Spinal cord (tissue), 10 donors: ENCODE measurements at places on chromosomes 2 and 18. TPM values are rescaled to one million over a fixed set of nuclear protein-coding genes. Genes with fewer than 3 reads are reported as not detected.

The RND3 gene
- 41.3 TPM for polyA plus RNA-seq

The WIPF1 gene
- 22.5 TPM for polyA plus RNA-seq

The NT5C1B gene
- 0.42 TPM for polyA plus RNA-seq

The FBXO15 gene
- 6.4 TPM for polyA plus RNA-seq

The PHOSPHO2 gene
- polyA plus RNA-seq: 11.1 TPM

The DNAH7 gene
- 16.1 TPM for polyA plus RNA-seq

The ACTR2 gene
- polyA plus RNA-seq: 189 TPM

The MOCOS gene
- 1.1 TPM for polyA plus RNA-seq

The CXCR4 gene
- polyA plus RNA-seq: 60.3 TPM

The QPCT gene
- polyA plus RNA-seq: 26.5 TPM

The ZNF385B gene
- polyA plus RNA-seq: 8.6 TPM

The RASGRP3 gene
- 15.7 TPM for polyA plus RNA-seq

The INSIG2 gene
- 30.4 TPM for polyA plus RNA-seq

The TGFBRAP1 gene
- polyA plus RNA-seq: 18.1 TPM
